ENCODE measurements at places on chromosomes 6 and 20. TPM values are rescaled to one million over a fixed set of nuclear protein-coding genes. Genes with fewer than 3 reads are reported as not detected.

- DNase-seq: no peak
- H3K27me3 ChIP-seq: no peaks in the 10 kb centered on the region
- no peak overlapping the region for H3K27ac ChIP-seq
Observed at GRCh38 chr6:122571888-122572287, 38.3 kb upstream of the PKIB start.

RFX6 gene
- not detected for total RNA-seq

DNA sequence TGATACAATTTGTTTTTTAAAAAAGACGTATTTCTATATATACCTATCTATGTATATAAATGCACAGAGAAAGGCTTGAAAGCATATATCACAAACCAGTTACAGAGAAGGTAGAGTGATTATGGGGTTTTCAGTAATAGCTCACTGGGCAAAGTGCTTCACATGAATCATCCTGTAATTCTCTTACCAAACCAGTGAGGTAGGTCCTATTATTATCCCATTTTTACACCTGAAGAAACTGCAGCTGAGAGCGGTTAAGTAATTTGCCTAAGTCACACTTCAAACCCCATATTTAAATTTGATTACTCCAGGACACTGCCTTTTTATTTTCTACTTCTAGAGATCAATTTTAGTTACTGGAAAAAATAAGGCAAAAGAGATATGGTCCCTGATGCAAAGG lies 4.4 kb downstream of the GSS start:
- H3K4me1 ChIP-seq: peaks cover 57% of the 10 kb centered on the region
- DNase-seq: no peak
- peaks cover under 1% of the 10 kb centered on the region for H3K27me3 ChIP-seq
- no peak overlapping the region for H3K27ac ChIP-seq
- peaks cover 10% of the 10 kb centered on the region for H3K36me3 ChIP-seq

DNA sequence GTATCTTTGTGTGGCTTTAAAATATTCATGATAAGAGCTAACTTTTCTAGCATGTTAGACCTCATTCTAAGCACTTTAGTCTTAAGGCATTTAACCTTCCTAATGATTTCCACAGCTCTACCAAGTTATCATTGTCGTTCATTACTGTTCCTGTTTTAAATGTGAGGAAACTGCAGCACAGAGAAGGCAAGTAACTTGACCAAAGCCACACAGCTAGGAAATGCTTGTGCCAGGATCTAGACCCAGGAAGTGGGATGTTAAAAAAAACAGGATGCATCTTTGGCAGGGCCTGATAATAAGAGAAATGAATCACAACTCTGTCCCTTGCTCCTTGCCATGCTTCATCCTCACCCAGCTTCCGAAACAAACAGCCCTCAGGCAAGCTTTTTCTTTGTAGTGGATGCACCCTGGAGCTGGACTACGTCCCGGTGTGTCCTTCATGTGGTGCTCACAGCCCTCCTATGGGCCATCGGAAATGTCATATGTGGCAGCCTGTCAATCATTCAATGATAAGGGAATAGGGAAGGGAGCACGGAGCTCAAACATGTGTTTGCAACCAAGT lies 196.9 kb upstream of the RREB1 start:
- H3K27me3 ChIP-seq: peaks cover 6% of the 10 kb centered on the region
- no peak overlapping the region for H3K27ac ChIP-seq
- H3K4me3 ChIP-seq: no peak overlapping the region
- DNase-seq: no peak
- H3K36me3 ChIP-seq: no peaks in the 10 kb centered on the region
- peaks cover 2% of the 10 kb centered on the region for H3K4me1 ChIP-seq

DNA sequence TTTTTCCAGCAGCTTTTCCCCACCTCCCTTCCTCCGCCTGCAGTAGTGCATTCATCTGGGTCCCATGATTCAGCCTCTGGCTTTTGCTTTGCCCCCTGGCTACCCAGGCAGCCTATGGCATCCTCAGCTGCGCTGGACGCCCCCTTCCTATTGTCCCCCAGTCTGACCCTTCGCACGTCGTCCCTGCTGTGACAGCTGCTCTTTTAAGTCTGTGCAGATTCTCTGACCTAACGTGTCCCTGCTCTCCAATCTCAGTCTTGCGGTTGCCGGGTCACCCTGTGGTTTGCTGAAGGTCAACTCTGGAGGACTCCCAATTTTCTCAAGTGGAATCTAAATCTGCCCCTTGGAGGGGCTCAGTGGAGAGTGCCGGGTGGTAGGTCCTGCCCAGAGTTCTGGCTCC lies 294.3 kb downstream of the CDC5L start:
- no peak for DNase-seq
- H3K27me3 ChIP-seq: peaks cover 12% of the 10 kb centered on the region
- H3K36me3 ChIP-seq: peaks cover 4% of the 10 kb centered on the region
- peaks cover 26% of the 10 kb centered on the region for H3K4me1 ChIP-seq
- H3K4me3 ChIP-seq: no peak overlapping the region

DNA sequence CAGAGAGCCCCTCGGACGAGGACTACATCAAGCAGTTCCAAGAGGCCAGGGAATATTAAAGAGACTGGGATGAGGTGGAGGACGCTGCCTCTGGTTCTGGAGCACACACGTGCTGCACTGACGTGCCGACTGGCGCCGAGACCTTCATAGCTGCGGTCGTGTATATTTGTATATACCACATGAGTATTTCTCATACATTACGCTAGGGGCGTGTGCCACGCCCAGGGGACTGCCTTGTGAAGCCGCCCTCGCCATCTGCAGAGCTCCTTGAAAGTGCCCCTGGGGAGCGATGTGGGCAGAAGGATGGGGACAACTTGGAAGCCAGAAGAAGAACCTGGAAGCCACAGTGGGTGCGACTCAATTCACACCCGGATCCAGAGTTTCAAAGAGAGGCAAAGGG lies 78.3 kb downstream of the ISM1 start:
- H3K36me3 ChIP-seq: no peaks in the 10 kb centered on the region
- DNase-seq: no peak

ERMARD gene
- 17.1 TPM for total RNA-seq

- H3K4me1 ChIP-seq: peaks cover 11% of the 10 kb centered on the region
- H3K4me3 ChIP-seq: no peak overlapping the region
- no peaks in the 10 kb centered on the region for H3K36me3 ChIP-seq
- DNase-seq: no peak
- no peak overlapping the region for H3K27ac ChIP-seq
Observed at GRCh38 chr6:54920628-54921027, 74.1 kb downstream of the FAM83B start.

DNA sequence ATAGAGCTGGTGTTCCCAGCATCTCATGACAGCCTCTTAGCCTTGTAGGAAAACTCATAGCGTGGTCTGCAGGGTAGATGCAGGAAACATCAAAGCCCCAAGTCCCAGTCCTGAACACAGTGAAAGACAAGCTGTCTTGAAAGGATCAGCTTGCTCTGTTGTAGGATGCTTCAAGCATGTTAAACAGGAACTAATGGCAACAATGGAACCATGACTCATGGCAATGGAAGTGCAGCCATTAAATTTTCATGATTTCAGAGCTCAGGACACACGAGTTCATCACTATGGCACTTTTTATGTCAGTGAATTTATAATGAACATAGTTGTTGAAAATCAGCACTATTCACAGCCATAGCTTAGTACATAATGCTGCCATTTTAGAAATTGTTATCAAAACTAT lies 367.7 kb downstream of the KIF16B start:
- no peaks in the 10 kb centered on the region for H3K27me3 ChIP-seq
- DNase-seq: no peak
- H3K4me3 ChIP-seq: no peak overlapping the region

DNA sequence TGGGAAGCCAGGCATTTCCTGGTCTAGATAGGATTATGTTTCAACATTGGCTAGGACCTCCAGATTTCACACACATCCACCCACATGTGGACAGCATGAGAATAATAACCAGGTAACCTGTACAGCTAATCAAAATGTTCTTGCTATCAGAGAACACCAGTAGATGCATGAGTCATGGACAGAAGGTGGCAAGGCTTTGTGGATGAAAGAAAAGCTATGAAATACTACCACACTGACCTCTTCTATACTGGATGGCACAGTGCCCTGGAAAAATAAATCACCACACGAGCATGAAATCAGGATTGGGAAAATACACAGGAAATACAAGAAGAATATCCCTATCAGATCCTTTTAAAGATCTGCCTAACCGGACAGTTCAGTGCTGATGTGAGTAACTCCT lies 113.0 kb downstream of the GMDS start:
- no peaks in the 10 kb centered on the region for H3K27me3 ChIP-seq
- no peak for DNase-seq
- no peak overlapping the region for H3K27ac ChIP-seq

DNA sequence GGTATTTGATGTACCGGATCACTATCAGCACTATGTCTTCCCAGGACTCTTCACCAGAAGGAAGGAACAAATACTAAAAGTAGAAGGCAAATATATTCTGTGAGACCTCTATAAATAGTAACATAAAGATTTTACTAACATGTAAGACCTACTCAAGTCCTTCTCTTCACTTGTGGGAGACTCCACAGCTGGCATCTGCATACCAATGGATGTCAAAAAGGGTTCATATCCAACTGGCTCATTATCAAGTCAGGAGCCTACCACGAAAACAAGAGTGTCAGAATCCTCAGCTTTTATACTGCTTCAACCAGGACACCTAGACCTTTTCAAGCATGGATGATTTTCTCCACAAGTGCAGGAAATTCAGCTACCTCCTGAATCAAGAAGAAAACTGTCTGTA lies 20.0 kb upstream of the MARCKS start:
- no peak for DNase-seq
- no peak overlapping the region for H3K27ac ChIP-seq
- no peak overlapping the region for H3K4me3 ChIP-seq
- H3K27me3 ChIP-seq: no peaks in the 10 kb centered on the region
- peaks cover 17% of the 10 kb centered on the region for H3K4me1 ChIP-seq

TULP4 gene
- 52.6 TPM for total RNA-seq

DNA sequence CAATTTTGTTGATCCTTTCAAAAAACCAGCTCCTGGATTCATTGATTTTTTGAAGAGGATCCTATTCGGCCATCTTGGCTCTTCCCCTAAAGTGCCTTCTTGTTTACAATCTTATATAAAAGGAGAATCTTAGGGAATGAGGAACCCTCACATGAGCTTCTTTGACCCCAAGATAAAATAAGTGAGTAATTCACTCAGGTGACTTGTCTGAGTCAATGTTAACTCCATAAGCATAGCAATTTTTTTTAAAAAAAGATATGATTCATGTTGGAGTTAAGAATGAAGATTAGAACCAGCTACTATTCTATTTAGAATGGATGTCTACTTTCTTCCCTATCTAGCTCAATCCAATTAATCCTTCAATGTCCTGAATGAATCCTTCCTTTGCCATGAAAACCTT lies 21.0 kb downstream of the WASF1 start:
- H3K27ac ChIP-seq: no peak overlapping the region
- H3K4me1 ChIP-seq: no peaks in the 10 kb centered on the region
- no peak overlapping the region for H3K4me3 ChIP-seq
- no peak for DNase-seq
- H3K36me3 ChIP-seq: peaks cover 7% of the 10 kb centered on the region

DNA sequence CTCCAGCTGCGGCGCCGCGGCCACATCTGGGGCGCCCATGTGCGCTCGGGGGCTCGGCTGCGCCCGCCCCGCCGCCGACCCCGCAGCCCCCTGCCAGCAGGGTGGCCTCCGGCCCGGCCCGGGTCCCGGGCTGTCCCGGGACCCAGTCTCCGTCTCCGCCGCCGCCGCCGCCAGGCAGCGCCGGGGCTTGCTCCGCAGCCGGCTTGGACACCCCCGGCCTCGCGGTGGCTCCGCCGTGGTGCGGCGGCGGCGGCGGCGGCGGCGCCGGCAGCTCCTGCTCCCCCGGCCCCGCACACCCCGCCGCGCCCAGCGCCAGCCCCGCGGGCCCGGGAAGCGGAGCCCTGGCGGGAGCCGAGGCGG lies 219 bp downstream of the ISM1 start:
- no peak overlapping the region for H3K4me3 ChIP-seq
- no peak for DNase-seq
- H3K4me1 ChIP-seq: no peaks in the 10 kb centered on the region
- H3K36me3 ChIP-seq: no peaks in the 10 kb centered on the region
- H3K27ac ChIP-seq: no peak overlapping the region
- H3K27me3 ChIP-seq: peaks cover 34% of the 10 kb centered on the region

RPS18 gene
- 2,740 TPM for total RNA-seq

LGSN gene
- not detected for total RNA-seq

GRCh38 chr6:116666869-116667268 lies 1.7 kb downstream of the ZUP1 start:
- no peak for DNase-seq
- H3K4me1 ChIP-seq: peaks cover 47% of the 10 kb centered on the region
- H3K27me3 ChIP-seq: peaks cover 12% of the 10 kb centered on the region
- no peak overlapping the region for H3K27ac ChIP-seq
- H3K4me3 ChIP-seq: peak overlapping the region; percentile 74
- H3K36me3 ChIP-seq: peaks cover 9% of the 10 kb centered on the region

SYS1 gene
- 30.8 TPM for total RNA-seq

- H3K27me3 ChIP-seq: peaks cover 13% of the 10 kb centered on the region
- no peaks in the 10 kb centered on the region for H3K36me3 ChIP-seq
- H3K27ac ChIP-seq: no peak overlapping the region
- H3K4me1 ChIP-seq: peaks cover 5% of the 10 kb centered on the region
- H3K4me3 ChIP-seq: no peak overlapping the region
Observed at GRCh38 chr6:104940238-104940892, 16.5 kb upstream of the LIN28B start.

MTRF1L gene
- total RNA-seq: 33.4 TPM

DNA sequence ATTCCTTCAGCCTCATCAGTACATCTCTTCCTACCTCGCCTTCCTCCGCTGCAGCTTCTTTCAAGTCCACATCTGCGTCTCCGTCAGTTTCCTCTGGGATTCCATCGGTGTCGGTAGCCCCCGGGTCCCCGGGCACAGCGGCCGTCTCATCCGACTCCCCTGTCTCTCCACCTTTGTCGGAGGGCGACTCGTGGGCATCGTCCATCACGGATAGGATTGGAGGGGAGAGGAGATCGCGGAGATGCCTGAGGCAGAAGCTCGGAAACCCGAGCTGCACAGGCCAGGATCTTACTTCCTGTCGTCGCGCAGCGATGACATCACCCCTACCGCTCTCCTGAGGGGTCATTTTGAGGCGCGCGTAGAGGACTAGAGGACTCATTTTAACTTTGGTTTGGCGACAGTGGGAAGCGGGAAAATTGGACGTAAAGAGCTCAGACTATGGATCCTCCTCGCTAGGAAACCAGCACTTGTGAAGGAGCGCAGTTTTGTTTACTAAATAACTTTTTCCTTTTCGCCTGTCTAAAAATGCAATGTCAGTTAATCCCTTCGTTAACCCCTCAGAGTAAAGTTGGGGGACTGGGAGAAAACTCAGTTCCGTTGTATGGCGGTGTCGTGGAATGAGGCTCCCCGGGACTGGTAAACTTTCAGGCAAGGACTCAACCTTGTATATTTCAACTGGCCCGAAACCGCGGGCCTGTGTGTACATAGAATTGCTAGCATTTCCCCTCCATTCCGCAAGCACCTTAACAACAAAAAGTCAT lies at the start of gene TAF11:
TAF11 (minus strand) TSS at position 290 of the 761 bp plus-strand sequence; CDS start at position 205, 85 bp downstream.
- H3K4me1 ChIP-seq: peaks cover 34% of the 10 kb centered on the region
- DNase-seq: peak; percentile 91
- H3K27ac ChIP-seq: peak within 1 kb of the TSS; percentile 100
- H3K36me3 ChIP-seq: peaks cover 30% of the 10 kb centered on the region
- H3K27me3 ChIP-seq: peaks cover 2% of the 10 kb centered on the region

DNA sequence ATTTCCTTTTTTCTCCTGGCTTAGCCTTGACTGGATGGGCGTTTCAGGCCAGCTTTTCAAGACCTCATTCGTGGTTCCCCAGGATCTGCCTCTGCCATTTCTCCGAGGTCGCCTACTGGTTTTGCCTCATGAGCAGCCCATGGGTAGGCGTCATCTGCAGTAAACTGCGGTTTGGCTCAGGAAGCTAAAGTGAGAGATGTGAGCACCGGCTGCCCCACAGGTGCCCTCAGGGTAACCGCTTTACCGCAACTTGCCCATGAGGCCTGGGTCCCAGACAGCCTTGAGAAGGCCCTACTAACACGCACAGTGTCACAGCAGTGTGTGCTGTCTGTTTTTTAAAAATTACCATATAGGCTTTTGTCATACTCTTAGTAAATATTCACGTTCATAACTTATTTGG lies 53.4 kb upstream of the TBXT start:
- no peaks in the 10 kb centered on the region for H3K27me3 ChIP-seq
- H3K36me3 ChIP-seq: peaks cover 6% of the 10 kb centered on the region
- no peaks in the 10 kb centered on the region for H3K4me1 ChIP-seq
- no peak overlapping the region for H3K27ac ChIP-seq

All from HFFc6 (cell line).